ENCODE measurements at places on chromosomes 5 and 9.
A peak's percentile ranks its signal among the peaks of the same experiment; 100 is the strongest.

GRCh38 chr9:99436616-99437015, 214.5 kb downstream of the SEC61B start:
- no peak for DNase-seq

DNA sequence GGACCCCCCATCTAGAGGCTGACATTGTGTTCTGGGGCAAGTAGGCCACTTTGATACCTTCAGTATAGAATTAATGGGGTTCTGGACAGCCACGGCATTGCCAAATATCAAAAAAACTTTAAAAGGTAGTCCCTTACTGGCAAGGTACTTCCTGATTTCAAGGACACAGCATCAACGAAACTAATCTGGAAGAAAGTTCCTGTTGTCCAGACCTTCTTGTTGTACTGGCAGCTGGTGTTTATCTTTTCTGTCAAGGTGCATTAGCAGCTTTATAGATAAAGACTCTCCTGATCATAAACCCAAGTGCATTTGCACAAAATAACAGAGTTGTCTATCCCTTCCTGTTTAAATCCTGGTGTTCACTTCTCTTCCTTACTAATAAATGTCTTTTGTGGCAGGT, 23.7 kb upstream of the GOLGA1 start:
- DNase-seq = no peak

DNA sequence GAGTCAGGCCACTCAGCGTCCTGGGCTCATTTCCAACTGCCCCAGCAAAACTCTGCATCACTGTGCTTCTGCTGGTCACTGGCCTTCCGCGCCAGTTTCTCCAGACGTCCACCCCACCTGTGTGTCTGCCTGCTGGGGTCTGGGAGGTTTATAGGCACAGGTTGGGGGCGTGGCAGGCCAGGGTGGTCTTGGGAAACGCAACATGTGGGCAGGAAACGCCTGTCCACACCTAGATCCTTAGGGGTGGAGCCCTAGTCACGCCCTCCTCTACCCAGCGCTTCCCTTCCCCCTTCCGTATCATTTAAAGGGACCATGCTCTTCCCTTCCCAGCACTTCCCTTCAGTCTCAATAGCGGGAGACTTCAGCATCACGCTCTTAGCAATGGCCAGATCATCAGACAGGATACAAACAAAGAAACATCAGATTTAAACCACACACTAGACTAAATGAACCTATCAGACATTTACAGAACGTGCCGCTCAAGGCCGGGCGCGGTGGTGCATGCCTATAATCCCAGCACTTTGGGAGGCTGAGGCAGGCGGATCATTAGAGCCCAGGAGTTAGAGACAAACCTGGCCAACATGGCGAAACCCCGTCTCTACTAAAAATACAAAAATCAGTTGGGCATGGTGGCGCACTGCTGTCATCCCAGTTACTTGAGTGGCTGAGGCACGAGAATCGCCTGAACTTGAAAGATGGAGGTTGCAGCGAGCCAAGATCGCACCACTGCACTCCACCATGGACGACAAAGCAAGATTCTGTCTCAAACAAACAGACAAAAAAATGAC, 11.8 kb upstream of the BTNL9 start:
- no peak for DNase-seq

DNA sequence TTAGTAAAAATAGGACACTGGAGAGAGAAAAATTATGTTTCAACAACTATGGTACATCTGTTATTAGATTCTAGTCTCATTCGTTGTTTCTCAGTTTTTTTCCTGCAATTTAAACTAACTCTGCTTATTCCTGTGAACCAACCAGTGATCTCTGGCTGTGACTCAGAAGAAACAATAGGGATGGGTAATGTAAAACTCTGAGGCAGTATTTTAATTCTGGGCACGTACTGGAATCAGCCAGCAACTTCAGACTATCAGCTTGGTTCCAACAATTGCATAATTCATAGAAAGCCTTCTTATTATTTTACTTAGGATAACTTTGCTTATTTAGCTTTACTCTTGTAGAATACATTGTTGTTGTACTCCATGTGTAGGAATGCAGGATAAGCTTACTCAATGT, 28.8 kb downstream of the MLLT3 start:
- no peak for DNase-seq

- no peak for DNase-seq
Measured at GRCh38 chr9:22064957-22065356, 55.9 kb upstream of the CDKN2B start.

DNA sequence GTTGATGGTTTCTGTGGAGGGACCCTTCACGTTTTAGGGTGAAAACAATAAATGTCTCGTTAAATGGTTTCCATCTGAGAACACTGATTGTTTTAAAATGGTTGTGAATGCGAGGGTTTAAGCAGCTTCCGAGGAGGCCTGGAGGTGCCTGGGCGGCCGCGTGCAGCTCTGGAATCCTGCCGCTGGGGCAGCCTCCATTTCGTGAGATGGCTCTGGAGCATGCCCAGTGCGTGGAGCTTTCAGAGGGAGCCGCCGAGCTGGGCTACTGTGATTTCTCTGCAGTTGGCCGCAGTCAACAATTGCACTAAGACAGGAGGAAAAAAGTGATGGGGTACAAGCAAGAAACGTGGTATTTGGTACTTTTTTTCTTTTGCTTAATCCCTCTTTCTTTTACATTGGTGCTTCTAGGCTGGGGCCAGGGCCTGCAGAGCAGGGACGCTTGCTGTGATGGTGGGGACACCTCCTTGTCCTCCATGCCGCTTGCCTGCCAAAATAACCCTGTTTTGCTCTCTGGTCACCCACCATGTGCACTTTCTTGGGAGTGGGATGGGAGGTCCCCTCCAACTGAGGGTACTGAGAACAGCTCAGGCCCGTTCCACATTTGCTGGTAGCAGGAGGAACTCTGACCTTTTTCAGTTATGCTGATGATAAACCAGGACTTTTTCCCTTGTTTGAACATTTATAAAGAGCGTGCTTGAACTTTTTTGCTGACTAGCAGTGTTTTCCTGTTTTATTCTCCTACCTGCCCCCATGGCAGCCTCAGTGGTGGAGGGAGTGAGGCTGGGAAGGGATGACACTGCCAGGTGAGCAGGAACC, 47.1 kb downstream of the EHMT1 start:
- DNase-seq = peak; percentile 94

GRCh38 chr9:137820161-137820855, 57.3 kb upstream of the CACNA1B start:
- no peak for DNase-seq

GRCh38 chr9:105280691-105281090, 36.2 kb downstream of the SLC44A1 start:
- DNase-seq = no peak

GRCh38 chr9:131149688-131150053, 24.3 kb downstream of the NUP214 start:
- no peak for DNase-seq

GRCh38 chr5:102682101-102682647, 72.9 kb upstream of the PAM start:
- DNase-seq = no peak

- peak; percentile 44 for DNase-seq
Measured at GRCh38 chr5:173925449-173926071, 37.4 kb downstream of the CPEB4 start.

DNA sequence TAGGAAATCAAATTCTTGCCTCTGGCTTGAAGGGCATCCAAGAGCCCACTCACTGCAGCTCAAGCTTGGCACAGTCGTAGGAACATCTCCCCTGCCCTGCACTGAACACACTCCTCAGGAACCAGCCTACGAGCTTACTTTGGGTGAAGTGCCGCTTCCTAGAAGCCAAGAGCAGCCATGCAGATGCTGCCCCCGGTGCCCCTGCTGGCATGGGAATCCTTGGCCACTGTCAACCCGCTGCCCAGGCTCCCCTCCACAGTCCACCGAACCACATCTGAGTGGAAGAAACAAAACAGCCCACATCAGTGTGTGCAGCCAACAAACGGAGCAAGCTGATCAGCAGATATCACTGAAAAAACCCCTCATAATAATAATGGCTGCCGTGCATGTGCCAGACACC, 89.8 kb downstream of the TMEM215 start:
- no peak for DNase-seq

DNA sequence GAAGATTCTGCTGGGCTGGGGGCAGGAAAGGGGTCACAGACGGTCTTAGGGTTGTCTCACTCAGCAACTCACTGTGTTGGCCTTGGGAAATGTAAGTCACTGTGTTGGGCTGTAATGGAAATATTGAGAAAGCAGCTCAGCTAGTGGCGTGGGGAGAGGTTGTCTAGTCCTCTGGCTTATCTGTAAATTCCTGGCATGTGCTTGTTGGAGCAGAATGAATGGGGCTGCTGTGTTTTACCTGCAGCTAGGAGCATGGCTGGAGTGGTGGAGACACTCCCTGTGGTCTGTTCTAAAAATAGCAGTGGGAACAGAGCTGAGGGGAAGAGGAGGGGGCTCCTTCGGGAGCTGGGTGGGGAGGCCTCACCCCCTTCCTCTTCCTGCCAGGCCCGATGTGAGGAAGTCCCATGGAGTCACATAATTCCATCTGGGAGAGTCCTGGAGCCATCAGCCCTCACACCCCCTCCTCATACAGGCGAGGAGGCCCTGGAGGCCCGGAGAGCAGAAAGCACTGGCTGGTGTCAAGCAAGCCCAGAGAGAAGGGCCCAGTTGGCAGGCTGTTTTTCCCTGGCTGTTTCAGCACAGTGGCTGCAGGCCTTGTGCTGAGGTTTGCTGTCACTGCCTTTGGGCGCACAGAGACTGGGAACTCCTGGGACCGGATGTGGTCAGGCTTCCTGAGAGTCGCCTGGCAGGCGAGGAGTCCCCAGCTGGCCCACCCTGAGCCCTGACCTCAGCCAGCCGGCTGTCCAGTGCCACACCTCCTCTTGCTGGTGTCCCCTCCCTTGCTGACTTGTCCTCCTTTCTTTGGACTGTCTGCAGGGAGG, 84.9 kb downstream of the RGS3 start:
- DNase-seq = peak; percentile 24

GRCh38 chr9:91117959-91118703, 243.6 kb downstream of the AUH start:
- DNase-seq = peak; percentile 88

GRCh38 chr5:7869474-7870136, 657 bp downstream of the MTRR start:
- DNase-seq = no peak

GRCh38 chr9:76552181-76552580, 93.2 kb downstream of the GCNT1 start:
- no peak for DNase-seq

- no peak for DNase-seq
Measured at GRCh38 chr5:156386976-156387375, 60.0 kb downstream of the SGCD start.

DNA sequence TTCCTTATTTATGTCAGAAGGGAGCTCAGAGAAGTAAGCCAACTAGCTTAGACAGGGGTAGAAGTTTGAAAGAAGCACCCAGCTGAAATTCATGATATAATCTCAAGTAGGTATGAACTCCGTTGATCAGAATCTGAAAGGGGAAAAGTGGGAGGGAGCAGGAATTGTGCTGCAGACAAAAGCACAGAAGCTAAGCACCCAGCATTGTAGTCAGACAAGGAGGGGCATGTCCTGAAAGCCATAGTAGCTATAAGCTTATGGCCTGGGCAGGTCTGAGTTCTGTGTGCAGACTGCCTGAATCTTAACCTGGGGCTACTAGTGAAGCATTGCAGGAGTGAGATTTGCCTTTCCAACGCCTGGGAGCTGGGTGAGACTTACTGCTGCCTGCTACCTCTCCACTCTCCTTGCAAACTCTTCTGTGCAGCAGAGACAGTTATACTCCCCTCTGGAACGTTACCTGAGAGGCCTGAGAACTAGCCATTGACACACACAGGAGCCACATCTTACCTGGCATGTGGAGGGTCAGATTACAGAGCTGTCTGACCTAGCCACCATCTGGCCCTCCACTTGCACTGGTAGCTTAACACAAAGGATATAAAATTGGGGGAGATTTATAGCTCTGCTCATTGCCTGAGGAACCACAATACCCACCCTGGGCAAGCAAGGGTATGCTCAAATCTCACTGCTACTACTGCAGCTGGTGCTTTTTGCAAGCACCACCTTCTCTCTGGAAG, 9.8 kb upstream of the CYLC2 start:
- DNase-seq = no peak

DNA sequence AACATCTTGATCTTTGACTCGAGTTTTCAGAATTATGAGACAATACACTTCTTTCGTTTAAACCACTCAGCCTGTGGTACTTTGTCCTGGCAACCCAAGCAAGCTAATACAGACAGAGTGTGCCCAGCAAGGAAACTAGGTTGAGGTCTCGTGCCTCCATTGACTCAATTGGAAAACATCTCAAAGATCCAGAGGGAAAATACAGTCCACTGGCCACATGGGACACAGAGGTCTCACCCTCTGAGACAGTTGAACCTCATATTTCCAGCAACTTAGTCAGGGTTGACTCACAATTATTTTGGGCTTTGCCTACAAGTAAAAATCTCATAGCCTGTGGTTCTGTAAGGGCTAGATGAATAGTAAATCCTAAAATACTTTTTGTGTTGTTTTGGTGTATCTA, 631.5 kb downstream of the MTRR start:
- DNase-seq = no peak

DNA sequence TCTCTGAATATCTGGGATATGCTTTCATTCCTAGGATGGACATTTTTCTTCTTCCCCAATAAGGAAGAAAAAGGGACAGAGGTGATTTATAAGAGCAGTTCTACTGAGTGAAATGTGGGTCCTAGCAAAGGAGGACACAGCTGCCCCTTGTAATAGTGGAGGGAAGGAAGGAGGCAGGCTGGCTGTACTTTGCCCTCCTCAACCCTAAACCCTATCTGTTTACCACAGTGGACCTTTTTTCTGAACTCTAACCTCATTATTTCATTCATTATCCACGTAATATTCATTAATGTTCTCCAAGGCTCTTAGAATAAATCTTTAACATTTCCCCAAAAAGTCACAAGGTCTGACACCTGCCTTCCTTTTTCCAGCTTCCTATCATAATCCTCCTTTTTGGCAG, 37.8 kb downstream of the GHR start:
- DNase-seq = no peak

DNA sequence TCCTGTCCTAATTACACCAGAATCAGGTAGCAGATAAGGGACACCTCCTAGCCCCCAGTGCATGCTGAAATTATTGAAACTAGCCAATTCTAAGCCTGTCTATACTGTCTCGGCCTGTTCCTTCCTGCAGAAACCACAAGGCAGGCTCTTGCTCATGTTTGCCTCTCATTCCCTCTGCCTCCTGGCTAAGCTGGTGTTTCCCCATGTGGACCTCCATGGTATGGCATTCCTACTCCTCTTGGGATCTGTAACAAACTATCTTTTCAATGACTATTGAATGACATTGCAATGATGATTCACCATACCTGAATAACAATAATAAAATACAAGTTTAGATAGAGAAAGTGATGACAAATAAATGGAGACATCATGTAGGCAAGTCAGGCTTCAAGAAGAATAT, 35.6 kb upstream of the ADAMTS16 start:
- no peak for DNase-seq

DNA sequence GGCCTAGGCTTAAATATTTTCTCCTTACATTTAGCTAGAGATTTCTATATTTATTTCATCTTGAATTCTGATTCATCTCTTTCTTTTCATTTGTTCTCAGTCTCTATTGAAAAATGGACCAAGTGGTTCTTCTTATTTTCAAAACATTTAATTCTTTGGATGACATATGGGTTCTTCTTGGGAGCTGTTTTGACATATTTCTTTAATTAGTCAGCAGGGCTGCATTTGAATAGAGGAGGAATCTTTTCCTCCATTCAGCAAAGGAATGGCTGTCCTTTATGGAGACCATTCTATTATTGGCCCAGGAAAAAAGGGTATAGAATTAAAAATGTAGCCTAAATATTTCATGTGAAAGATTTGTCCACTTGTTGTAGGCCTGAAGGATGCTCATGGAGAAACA, 109.9 kb downstream of the RPS23 start:
- no peak for DNase-seq

- no peak for DNase-seq
Measured at GRCh38 chr9:104750185-104750767, 2.8 kb downstream of the NIPSNAP3A start.
